ENCODE measurements at places on chromosomes 4 and X.

- no peak for DNase-seq
These were observed 33.3 kb downstream of the BBS12 start for GRCh38 chr4:122765692-122766352.

DNA sequence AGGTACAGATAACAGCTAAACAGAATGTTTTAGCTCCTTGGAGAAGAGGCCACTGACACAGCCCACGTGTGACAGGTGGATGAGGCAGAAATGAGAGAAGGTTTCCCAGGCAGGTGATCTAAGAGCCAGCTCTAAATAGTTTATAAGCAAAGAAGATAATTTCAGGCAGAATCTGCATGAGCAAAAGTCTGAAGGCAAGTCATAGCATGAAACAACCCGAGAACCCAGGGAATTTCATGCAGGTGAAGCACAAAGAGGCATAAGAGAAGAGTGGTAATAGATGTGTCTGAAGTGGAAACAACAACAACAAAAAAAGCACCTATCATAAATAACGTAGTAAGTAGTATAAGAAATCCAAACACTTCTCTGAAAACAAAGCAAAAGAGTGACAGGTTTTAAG, 275.8 kb upstream of the CPEB2 start:
- no peak for DNase-seq

GRCh38 chrX:114338870-114339269, 245.0 kb upstream of the HTR2C start:
- no peak for DNase-seq

GRCh38 chr4:156252358-156252921, 298.8 kb upstream of the CTSO start:
- no peak for DNase-seq

All from effector CD8-positive, alpha-beta T cell (primary cell).